CD4-positive, alpha-beta T cell treated with Interleukin-4 for 1 hour (primary cell): ENCODE measurements at places on chromosomes 7 and 10.

- DNase-seq, result no peak
Observed at GRCh38 chr10:34918060-34918775, 103.1 kb upstream of the PARD3 start.

DNA sequence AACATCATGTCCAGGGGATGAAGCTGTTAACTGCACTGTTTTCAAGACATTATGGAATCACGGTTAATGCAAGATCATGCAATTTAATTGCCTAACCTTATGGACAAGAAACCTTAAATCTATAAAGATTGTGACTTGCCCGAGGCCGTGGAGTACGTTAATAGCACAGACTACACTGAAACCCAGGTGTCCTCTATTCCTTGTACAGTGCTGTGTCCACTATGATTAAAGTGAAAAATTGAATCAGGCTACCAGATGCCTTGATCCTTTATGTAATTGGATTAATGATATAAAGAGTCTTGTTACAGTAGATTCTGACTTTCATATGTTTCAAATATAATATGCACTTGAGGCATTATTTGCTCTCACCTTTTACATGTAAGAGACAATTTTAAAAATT, 33.9 kb upstream of the ETV1 start:
- DNase-seq, result no peak

DNA sequence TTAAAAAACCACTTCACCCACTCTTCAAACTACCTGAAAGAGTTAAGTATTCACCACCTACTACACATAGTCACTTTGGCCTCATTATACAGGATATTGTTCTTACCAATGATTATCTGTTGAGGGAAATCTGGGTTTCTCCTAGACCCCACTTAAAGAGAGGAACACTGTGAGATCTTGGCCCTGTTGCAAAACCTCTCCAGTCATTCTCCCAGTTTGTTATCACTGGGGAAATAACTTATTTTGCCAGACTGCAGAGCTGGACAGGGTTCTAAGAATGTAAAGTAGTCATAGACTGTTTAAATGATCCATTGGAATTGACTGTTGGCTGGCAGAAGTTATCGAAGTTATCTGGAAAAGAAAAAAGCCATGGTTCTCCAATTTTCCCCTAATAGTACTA, 143.8 kb downstream of the HGF start:
- DNase-seq, result no peak

DNA sequence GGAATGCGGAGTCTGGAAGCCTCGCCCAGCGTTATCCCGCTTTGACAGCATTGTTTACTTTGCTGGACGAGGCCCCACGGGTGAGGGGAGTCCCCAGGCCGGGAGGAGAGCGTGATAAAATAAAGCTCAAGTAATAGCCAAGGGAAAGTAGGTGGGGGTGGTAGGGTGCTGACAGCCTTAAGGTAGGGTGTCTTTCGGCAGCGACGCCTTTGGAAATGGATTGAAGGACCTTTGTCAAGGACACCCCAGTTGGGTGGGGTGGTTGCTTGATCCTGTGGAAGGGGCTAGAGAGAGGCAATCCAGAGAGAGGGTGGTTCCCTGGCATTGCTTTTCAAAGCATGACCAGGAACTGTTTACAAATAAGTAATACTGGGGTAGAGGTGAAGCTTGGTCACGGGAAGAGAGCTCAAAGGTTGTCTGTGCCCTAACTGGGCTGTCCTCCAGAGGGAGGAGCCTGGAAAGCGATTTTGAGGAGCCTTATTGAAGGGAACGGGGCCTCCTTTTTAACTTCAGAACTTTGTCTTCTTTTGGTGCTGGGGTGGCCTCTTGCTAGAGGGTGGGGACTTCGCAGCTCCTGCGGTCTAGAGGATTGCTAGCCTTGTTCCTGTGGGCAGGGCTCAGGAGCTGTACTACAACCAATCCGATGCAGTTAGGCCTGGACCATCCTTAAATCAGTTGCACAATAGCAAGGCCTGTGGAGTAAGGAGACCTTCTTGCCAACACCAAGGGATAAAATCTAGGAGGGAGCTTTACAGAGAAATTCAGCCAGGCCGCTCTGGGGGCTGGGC, 1.3 kb downstream of the EIF4EBP2 start:
- peak; percentile 40 for DNase-seq

DNA sequence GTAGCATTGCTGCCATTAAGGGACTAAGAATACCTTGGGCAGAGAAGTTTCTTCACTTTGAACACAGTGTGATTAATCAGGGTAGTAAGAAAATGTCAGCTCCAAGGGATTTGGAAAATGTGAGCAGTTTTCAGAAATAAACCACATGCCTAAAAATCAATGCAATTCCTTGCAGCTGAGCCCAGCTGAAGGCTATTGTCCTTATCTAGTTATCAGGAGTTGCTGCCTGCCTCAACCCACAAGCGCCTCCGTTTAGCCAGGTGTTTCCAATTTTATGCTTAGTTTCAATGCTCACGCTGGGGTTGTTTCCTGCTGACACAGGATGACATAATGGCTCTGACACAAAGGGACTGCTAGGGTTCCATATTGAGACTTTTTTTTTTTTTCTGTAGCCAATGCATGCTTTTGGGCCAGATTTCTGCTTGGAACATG, 132.3 kb upstream of the ANK3 start:
- no peak for DNase-seq
